HFF-Myc (cell line): ENCODE measurements at places on chromosomes 5 and 9.
A peak's percentile ranks its signal among the peaks of the same experiment; 100 is the strongest.

GRCh38 chr5:128341056-128341455 is 197.0 kb downstream of the FBN2 start:
- DNase-seq = no peak

GRCh38 chr9:19137282-19137681 is 10.0 kb upstream of the PLIN2 start:
- no peak for DNase-seq

- DNase-seq = no peak
Observed at GRCh38 chr5:36198281-36198680, 43.4 kb downstream of the NADK2 start.

- DNase-seq = no peak
Observed at GRCh38 chr5:102611312-102611711, 112.5 kb upstream of the SLCO6A1 start.

DNA sequence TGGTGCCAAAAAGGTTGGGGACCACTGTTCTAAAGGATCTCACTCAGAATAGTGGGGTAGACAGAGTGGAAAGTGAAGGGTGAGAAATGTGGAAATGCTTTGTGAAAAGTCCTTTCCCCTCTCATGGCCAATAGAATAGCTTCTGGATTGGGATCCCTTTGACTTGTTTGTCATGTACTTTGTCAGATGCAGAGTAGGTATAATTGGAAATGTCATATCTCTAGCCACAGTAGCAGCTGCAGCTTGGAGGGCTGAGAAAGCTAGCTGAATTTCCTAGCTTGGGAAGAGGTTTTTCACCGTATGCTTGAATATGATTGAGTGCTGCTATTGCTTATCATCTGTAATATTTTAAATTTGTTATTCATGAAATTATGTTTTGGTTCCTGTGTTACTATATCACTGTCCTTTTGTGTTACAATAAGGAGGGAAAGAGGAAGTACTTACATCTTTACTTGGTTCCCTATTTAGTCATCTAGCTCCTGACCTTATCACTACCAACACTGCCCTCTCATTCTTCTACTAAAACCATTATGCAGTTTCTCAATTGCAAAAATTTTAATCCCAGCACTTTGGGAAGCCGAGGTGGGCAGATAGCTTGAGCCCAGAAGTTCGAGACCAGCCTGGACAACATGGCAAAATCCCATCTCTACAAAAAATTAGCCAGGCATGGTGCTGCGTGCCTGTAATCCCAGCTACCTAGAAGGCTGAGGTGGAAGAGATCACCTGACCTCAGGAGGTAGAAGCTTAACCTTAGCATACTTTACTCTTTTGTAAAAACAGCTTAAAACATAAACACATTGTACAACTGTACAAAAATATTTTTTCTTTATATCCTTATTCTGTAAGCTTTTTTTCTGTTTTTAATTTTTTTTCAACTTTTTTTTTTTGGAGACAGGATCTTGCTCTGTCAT is 12.4 kb downstream of the SLC30A5 start:
- DNase-seq = no peak

DNA sequence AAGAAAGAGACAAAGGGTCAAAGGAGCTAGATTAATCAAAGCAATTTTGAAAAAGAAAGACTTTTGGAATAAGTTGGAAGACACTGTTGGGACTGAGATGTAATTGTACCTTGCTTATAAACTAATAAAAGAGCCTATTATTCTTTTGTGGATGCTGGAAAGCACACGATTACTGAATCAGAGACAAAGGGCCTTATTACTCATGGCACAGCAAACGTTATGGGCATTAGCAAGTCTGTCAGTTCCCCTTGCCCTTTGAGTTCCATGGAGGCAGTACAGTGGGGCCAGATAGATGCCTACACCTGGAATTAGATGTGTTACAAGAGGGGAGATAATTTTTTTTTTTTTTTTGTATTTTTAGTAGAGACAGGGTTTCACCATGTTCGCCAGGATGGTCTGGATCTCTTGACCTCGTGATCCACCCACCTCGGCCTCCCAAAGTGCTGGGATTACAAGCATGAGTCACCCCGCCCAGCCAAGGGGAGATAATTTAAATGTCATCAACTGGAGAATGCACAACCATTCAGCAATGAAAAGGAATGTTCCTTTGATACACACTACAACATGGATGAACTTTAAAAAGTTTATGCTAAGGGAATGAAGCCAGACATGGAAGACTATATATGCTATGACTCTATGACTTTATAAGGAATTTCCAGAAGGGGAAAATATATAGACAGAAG is 128.9 kb downstream of the STARD4 start:
- DNase-seq = no peak

- no peak for DNase-seq
Observed at GRCh38 chr9:114185570-114186490, 30.5 kb downstream of the COL27A1 start.

DNA sequence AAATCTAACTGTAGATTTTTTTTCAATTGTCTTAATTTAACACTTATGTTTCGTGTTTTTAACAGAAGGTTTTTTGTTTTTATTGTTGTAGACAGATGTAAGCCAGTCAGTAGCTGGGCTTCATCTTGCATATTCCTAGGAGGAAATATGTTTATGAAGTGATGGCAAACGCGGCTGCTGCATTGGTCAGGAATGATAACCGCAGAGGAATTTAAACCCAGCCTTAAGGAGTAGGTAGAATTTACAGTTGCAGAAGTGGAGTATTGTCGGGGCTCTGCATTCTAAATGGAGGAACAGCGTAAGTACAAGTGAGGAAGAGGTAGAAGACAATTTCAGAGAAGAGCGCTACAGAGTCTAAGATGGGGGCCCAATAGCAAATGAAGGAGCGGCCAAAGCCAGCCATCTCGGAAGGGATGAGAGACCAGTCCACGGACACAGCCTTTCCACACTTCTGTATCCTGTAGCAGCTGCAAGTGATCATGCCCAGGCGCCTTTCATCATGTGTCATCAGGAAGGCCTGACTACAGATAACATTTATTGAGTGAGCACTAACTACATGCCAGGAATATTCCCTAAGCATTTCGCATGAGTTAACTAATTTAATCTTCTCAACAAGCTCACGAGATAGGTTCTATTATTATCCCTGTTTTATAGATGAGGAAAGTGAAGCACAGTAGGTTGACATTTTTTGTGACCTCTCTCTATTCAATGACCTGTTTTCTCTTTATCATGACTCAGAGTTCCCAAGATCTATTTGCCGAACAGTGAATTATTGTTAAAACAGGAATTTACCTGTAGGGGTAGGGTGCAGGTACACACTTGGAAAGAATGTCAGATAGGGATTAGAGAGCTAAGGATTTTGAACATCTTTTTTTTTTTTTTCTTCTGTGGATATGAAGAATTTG is 38.1 kb downstream of the CMYA5 start:
- DNase-seq = no peak

DNA sequence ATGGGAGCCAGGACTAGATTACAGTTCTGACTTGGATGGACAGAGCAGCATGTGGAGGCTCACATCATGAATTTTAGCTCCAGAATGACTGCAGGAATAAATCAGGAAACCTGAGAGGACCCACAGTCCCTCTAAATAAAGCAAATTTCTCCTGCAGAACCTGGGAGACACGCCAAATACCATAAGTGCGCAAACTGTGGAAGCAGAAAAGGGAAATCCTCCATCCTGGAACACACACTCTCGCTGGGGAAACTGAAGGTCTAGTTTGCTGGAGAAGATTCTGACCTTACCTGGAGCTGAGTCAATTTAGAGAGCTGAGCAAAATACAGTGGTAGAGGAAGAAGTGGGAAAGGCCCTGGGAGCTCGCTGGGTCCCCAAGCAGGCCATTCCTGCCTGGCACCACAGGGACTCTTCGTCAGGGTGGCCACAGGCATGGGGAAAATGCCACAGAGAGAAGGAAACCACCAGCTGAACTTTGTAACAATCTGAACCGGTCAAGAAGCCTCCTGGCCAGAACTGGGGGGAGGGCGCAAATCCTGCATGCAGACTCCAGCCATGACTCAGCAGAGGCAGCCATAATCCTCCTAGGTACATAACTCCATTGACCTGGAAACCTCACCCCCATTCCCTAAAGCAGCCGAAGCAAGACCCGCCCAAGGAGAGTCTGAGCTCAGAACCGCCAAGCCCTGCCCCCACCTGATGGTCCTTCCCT is 390.9 kb downstream of the LRRC70 start:
- no peak for DNase-seq

GRCh38 chr5:77844373-77844622 is 68.2 kb upstream of the TBCA start:
- DNase-seq = no peak

- peak; percentile 65 for DNase-seq
Observed at GRCh38 chr5:126680191-126680817, 79.6 kb downstream of the PHAX start.

- DNase-seq = no peak
Observed at GRCh38 chr5:38996123-38996522, 78.1 kb downstream of the RICTOR start.

DNA sequence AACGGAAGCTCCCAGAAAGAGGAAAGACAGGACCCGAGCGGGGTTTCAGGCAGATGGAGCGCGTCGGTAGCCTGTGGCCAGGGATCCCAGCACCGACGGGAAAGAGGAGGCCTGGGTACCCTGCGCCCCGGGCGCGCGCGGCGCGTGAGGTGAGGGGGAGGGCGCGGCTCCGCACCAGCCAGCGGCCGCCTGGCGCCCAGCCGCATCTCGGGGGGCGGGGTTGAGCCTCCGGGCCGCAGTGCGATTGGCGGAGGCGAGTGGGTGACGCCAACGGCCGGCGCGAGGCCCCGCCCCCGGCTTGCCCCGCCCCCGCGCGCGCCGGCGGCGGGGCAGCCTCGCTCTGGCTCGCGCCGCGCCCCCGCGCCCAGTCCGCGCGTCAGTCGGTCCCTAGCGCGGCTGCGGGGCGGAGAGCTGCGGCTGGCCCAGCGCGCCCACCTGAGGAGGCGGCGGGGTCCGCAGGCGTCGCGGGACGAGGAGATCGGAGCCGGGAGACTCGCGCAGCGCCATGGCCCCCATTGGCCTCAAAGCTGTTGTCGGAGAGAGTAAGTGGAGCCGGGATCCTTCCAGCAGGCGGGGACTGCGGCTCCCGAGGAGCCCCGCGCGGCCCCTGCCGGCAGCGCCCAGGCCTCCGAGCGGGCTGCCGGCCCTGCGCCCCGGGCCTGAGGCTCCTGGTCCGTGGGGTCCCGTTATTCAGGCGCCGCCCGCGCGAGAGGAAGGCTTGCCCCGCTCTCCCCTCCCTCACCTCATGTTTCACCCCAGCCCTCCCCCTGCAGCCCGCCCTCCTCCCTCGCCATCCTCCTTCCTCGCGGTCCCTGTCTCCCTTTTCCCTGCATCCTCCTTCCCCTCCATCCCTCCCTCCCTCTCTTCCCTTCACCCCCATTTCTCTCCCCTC is at the start of gene STXBP1:
STXBP1 (plus strand) TSS at position 379 of the 892 bp plus-strand sequence; CDS start at position 506, 127 bp downstream.
- no peak for DNase-seq
